Activated CD4-positive, alpha-beta memory T cell treated with anti-CD3 and anti-CD28 coated beads, Interleukin-2, amount 10 ng/mL, durations not matched to agents 7 days and 5 days (primary cell): ENCODE measurements at places on chromosomes 3 and 15.

DNA sequence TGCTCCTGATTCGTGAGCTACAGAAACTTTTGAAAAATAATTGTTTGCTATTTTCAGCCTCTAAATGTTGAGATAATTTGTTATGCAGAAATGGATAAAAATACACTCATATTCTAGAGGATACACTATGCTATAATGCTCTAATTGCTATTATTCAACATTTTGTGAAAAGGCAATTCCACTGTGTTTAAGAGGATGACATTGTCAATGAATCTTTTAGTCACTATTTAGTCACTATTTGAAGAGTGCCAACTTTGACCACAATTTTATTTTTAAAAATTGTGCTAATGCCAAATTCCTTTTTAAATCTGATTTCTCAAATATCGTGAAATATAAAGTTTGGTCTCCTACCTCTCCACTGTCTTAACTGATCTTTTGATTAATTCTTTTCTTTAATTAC is 604.9 kb upstream of the KCNMB2 start:
- DNase-seq, result no peak

- DNase-seq, result no peak
Observed at GRCh38 chr15:56698270-56698669, 35.0 kb downstream of the ZNF280D start.

DNA sequence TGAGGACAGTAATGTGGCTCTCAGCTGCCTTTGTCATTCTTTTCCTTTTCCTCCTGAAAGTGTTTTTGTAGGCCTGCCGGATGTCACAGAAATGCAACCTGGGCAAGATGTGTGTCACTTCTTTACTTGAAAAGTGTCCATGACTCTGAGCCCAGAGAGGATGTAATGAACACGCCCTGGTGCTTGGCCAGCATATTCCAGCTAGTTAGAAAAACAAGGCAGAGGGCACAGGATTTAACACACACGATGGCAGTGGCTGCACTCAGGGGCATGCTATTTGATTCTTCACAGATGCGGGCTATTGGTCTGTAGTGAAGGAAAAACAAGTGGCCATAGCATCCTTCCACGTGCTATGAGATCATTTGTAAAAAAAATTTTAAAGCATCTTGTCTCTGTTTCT is 30.3 kb upstream of the PTX3 start:
- DNase-seq, result no peak

DNA sequence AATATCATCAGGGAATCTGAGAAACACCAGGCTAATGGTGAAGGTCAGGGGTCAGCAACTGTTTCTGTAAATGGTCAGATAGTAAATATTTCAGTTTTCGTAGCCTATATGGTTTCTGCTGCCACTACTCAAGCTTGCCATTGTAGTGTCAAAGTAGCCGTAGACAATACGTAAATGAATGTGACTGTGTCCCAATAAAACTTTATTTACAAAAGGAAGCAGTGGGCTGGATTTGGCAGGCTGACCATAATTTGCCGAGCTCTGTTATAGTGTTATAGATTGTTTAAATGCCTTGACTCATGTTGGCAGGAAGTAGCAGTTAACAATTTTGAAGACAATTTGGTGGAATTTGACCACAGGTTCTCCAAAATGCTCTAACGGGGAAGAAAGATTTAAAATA is 548.2 kb downstream of the FOXP1 start:
- DNase-seq, result no peak

- no peak for DNase-seq
Observed at GRCh38 chr3:101049532-101049931, 56.3 kb upstream of the ABI3BP start.

- no peak for DNase-seq
Observed at GRCh38 chr3:50190936-50191660, at the start of gene GNAT1. Gene GNAT1, plus strand, starts transcription at chr3:50191610. Its CDS starts 116 bp downstream, at chr3:50191726.

DNA sequence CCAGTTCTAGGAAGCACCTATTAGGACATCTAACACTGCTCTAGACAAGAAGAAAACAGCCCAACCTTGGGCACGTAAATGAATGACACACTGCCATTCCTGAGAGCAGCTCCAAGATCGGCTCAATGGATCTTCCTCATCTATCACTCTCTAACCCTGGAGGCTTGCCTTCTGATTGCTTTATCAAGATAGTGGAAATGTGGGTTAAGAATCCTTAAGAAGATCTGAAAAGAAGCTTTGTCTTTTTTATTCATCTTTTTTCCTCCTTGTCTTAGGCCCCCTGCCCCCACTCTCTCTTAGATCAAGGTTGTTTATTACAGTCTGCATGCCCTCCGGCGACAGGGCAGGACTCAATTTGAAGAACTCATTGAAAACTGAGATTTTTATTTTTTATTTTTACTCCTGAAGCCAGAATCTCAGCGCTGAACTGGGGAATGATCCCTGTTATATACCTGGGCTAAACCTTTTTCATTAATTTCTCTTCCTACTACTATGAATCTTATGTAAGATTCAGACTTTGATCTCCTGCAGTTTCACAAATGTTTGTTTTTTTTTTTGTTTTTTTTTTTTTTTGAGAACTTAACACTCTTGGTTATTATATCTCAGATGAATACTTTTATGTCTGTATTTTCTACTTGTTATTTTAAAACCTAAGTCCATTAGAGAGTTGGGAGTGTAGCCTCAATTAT is 219.5 kb downstream of the SV2B start:
- DNase-seq, result no peak

DNA sequence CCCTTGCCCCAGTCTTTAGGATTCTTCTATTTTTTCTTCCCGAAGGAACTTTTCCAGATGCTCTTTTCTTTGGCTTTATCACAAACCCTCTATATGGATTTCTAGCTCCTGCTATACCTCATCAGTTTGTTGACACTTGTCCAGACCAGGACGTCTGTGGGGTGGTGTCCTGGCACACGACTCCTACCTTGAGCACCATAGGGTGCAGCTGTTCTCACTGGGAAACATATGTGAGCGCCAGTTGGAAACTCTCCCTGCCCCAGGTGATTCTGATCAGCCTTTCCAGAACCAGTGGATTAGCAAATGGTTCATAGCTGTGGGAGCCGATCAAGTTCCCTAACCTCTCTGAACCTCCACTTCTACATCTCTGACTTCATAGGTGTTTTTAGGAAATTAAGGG is 40.6 kb upstream of the USP3 start:
- no peak for DNase-seq

- DNase-seq, result no peak
Observed at GRCh38 chr3:136642711-136643110, 109.5 kb downstream of the STAG1 start.

DNA sequence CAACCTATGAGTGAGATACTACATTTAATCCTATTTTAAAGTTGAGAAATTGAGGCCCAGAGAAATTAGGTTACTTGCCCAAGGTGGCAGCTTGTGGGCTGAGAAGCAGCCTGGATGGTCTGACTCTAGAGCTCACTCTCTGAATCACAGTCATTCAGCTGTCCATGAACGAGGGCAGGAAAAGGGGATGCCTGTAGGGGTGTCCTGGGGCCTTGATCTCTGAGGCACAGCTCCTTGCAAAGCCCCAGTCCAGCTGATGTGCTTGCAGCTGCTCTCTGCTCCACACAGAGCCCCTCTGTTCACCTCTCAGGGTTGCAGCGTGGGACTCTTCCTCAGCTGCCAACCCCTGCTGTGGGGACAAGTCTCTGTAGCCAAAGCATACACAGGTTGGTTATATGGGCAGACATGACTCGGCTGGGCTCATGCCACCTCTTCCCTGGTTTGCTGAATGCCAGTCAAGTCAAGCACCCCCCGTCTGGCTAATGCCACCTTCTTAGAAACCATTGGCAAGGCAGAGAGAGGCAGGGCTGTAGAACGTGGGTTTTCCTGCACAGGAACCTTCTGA is 56.8 kb downstream of the GASK1A start:
- no peak for DNase-seq

- DNase-seq, result no peak
Observed at GRCh38 chr3:78985981-78986380, 781.8 kb downstream of the ROBO1 start.

- DNase-seq, result no peak
Observed at GRCh38 chr3:151174351-151174750, 28.7 kb downstream of the GPR171 start.

DNA sequence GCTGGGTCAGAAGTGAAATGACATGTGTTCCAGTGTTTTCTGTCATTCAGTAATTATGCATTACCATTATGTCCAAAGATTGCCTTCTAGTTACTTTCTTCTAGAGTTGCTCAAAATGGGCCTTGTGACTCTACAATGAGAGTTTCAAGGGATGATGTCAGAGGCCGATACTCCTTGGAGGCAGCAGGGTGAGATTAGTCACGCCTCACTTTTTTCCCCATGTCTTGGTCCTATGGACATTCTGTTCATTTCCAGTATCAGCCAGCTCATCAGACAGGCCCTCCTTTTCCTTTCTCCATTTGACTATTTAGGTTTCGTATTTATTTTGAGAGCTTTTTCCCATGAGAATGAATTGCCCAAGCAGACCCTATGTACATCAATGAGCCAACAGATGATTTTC is 17.5 kb downstream of the VGLL3 start:
- DNase-seq, result no peak

DNA sequence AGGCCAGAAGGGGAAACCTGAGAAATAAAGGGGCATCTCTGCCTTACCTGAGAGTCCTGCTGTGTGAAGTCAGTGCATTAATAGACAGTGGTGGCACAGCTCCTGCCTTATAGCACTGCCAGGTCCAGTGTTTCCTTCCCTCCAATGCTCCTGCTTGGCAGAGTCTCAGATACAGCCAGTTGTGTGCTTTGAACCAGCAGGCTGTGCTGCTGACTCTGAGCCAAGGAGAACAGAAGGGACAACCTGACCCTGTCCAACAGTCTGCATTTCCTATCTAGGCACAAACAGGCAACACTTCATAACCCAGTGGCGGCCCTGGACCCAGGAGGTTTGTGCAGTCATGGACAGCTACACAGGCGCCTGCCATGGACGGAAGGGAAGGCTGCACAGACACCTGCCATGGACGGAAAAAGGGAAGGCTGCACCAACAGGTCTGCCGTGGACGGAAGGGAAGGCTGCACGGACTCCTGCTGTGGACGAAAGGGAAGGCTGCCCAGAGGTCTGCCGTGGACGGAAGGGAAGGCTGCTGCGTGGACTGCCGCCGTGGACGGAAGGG is 33.9 kb upstream of the PLXNA1 start:
- DNase-seq, result no peak

DNA sequence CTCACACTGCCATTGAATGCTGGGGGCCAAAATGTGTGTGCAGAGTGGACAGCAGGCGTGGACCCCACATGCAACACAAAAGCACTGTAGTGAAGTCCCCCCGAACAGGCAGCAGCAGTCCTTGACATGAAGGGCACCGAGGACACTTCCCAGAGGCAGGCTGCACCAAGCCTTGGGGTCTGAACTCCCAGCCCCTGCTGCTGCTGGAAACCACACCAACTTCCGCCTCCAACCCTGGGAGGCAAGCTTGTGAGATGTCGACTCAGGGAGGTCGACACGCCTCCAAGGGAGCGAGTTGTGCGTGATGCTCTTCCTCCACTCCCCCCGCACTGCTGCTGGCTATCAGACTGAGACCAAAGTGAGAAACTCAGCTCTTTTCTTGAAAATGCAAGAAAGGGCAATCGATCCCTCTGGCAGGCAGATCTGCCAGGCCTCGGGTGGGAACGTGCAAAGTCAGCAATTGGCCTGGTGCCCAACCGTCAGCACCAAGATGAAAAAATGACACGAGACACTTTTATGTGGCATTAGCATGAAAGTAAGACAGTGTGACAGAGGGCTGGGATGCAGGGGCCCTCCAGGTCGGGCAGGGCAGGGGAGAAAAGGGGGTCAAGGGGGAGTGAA is 43.6 kb downstream of the WHAMM start:
- peak; percentile 4 for DNase-seq

DNA sequence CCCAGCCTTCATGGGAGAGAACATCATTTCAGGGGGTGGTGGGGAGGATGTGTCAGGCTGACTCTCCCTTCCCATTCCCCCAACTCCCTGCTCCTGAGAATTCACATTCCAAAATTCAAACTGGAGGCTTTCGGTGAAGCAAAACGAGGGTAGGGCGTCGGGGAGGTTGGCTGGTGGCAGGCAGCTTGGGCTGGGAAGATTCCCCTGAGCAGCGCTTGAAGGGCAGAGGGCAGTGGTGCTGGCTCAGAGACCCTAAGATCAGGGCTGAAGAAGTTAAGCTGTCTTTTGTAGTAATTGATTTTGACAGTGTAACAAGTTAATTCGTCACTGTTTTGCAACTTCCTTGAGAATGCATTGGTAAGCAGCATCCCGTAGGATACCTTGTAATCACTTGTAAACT is 187.8 kb downstream of the RAB11A start:
- no peak for DNase-seq

- no peak for DNase-seq
Observed at GRCh38 chr3:53231532-53232511, 24.0 kb downstream of the TKT start.

DNA sequence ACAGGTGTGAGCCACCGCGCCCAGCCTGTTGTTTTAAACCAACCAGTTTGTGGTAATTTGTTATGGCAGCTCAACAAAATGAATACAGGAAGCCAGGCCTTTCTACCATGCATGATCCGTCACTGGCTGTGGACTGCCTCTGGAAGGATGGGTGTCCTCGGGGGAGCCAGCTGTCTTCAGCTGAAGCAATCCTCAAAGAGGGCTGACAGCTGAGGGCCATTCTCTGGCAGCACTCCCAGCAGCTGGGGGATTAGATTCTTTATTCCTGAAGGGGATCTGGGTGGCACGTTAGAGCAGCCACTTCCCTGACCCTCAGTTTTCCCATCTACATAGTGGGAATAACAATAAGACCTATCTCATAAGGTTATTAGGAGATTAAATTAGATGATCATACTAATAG is 24.4 kb downstream of the POLR2M start:
- DNase-seq, result no peak

DNA sequence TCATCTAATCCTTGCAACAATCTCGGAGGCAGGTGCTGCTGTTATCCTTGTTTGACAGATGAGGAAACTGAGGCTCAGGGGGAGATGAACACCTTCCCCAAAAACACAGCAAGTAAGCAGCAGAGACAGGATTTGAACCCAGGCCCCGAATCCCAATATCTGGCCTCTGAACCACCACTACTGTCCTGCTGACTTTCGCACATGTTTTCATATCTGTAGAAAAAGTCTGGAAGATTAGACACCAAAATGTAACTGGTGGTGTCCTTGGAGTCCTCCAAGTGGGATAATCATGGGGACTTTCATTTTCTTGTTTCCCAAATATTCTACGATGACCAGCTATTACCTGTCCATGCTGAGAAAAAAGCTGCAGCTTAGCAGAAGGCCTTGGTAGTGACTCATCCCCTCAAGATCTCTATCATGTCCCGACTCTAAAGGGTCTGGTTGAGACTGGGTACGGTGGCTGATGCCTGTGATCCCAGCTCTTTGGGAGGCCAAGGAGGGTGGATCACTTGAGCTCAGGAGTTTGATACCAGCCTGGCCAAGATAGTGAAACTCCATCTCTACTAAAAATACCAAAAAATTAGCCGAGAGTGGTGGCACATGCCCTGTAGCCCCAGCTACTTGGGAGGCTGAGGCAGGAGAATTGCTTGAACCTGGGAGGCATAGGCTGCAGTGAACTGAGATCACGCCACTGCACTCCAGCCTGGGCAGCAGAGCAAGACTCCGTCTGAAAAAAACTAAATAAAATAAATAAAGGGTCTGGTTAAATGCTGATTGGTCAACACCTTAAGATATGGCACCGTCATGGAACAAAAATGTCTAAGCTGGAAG is 8.6 kb downstream of the IRAK2 start:
- DNase-seq, result no peak
